Muscle of arm (tissue), 14 donors: ENCODE measurements at places on chromosomes 7 and 10. TPM values are rescaled to one million over a fixed set of nuclear protein-coding genes. Genes with fewer than 3 reads are reported as not detected.
A peak's percentile ranks its signal among the peaks of the same experiment; 100 is the strongest.

GRCh38 chr10:113292086-113292485, 260.8 kb upstream of the HABP2 start:
- no peak for DNase-seq

- DNase-seq = no peak
Measured at GRCh38 chr7:30521532-30521931, 16.9 kb upstream of the GGCT start.

SGPL1 gene
- 31.3 TPM for polyA plus RNA-seq

GRCh38 chr7:29033584-29033983, 75.5 kb upstream of the TRIL start:
- DNase-seq = no peak

DNA sequence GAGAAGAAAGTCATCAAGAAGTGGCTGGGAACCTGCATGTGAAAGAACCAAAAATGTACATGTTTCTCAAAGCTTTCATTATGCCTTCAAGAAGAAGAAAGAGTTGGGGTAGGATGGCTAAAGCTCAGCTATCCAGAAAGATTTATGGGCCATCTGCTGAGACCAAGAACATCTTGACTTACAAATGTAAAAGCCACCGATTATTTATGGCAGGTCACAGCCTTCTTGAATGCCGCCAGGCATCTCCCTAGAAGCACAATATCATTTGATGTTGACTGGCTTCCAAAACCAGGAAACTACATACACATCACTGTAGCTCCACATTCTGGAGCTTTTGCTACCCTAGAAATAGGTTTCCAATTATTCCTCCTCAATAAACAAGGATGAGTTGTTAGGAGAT, 254.2 kb upstream of the AOAH start:
- no peak for DNase-seq

NUTM2A gene
- polyA plus RNA-seq = not detected

PRKAR2B gene
- not detected for polyA plus RNA-seq

DNA sequence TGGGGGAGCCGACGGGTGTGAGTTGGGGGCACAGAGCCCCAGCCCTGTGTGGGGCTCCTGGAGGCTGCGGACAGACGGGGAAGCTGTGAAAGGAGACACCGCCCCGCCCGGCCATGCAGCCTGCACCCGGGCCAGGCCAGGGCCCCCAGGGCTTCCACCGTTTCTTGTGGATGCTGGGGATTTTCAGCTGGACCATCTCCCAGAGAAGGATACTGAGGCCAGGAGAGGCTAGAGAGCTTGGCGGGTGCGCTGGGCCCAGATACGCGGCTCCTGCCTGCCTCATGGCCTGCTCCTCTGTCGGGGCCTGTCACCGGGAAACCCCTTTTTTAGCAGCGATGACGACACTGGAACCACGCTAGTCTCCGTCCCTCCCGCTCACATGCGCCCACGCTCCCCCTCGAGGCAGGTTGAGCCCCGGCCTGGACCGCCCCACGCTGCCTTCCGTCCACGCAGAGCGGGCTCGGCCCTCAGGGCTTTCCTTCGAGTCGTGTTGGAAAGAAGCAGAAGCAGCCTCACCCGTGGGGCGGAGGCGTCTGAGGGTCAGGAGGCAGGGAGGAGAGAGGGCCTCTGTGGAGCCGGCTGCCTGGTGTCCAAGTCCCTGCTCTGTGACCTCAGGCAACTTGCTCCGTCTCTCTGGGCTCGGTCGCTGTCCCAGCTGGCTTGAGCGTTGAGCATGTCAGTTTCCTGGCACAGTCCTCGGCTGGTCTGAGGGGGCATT, 11.7 kb downstream of the TMEM184A start:
- DNase-seq = no peak

- DNase-seq = peak; percentile 86
Measured at GRCh38 chr10:36779238-36779846, 346.1 kb upstream of the ANKRD30A start.

FGL2 gene
- polyA plus RNA-seq = 34.2 TPM

- DNase-seq = no peak
Measured at GRCh38 chr7:96996958-96997511, 8.3 kb upstream of the DLX6 start.

ZNF138 gene
- polyA plus RNA-seq = 15.5 TPM
